ENCODE measurements at places on chromosomes 6 and 20.

GRCh38 chr6:151023342-151023741 lies 157.8 kb downstream of the MTHFD1L start:
- no peak for DNase-seq

DNA sequence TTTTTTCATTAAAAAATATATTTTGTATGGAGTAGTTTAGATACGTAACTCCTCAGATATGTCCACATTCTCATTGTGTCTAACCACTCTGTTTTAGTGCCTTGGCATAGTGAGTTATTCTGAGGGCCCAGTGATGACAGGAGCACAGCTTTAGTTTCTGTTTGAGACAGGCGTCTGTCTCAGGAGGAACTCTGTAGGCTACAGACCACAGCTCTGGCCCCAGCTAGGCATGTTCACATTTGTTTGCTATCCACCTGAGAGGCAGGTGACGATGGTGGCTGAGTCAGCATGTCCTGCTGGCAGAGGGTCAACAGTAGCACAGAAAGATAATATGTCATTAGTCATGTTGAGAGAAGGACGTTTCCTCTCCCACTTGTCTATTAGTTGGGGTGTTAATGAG lies 16.3 kb downstream of the LRRC1 start:
- no peak for DNase-seq

DNA sequence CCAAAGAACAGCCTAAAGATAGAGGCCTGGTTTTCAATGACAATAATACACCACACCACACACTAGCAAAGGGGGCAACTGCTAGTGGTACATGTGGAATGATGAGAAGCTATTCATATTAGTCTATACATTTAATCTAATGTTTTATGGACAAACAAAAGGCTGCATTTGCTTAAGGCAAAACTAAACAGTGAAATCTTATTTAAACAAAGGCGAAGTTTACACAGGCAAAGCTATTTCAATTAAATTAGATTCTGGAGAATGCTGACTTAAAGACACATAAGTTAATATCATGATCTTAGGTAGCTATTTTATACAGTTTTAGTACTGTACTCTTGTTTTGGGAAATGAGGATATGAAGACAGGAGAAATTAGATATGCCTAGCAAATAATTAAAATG lies 53.9 kb upstream of the SIM1 start:
- no peak for DNase-seq

DNA sequence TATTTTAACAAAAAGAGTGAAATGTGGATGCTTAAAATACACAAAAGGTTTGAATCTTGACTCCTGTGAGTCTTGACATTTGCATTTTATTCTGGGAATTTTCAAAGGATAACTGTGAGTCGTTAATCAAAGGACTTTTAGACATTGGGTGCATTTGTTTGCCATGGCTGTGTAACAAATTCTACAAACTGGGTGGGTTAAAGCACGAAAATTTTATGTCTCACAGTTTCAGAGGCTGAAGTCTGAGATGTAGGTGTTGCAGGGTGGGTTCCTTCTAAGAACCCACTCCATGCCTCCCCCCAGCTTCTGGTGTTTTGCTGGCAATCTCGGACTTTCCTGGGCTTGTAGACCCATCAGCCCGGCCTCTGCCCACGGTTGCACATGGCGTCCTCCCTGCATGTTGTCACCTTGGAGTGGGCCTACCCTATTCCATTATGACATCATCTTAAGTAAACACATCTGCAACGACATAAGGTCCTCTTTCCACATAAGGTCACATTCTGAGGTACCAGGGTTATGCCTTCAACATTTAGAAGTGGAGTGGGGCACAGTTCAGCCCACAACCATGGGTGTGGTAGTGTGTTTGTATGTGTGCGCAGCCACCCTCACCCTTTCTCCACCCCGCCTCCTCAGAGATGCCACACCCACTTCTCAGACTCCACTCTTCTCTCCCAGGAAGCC lies 113.1 kb downstream of the FOXA2 start:
- DNase-seq, result no peak

GRCh38 chr6:134724771-134725340 lies 225.0 kb downstream of the ALDH8A1 start:
- peak; percentile 36 for DNase-seq

DNA sequence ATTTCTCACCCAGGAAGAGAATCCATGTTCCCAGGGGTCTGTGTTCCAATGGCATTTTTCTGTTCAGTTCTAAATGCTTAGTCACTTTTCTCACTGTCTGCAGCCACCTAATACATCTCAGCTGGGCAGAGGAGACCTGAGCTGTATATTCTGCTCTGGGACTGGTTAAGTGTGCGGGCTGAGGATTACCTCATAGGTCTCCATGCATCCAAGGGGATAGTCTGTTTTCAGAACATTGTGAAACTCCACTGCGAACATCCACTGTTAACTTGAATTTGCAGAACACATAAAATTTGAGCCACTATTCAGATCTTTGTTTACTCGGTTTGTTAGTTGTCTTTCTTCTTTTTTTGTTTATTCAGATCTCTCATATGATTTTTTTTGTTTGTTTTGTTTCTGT lies 947.1 kb downstream of the TFAP2A start:
- DNase-seq, result no peak

- peak; percentile 67 for DNase-seq
Observed at GRCh38 chr6:63598049-63599036, 26.1 kb downstream of the LOC128125822 start.

DNA sequence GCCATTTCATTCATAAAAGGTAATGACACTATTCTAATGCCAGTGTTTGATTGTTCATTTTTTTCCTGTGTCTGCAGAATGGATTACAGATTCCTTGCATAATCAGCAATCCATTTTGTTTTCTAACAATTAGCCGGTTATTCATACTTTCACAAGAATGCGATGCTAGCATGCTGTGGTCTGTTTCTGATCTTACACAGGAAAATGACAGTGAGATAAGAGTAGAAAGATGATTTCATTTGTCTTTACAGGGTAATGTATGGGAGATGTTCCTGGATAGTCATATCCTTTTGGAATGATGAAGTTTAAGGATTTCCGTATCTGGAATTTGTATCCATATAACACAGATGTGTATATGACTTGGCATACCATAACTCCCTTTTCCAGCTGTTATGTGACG lies 207.3 kb downstream of the FARS2 start:
- no peak for DNase-seq

- DNase-seq, result no peak
Observed at GRCh38 chr20:38791940-38792339, 13.6 kb upstream of the PPP1R16B start.

- DNase-seq, result no peak
Observed at GRCh38 chr6:44779130-44779826, 391.8 kb downstream of the CDC5L start.

GRCh38 chr6:90194371-90194841 lies 102.2 kb downstream of the BACH2 start:
- peak; percentile 57 for DNase-seq

- DNase-seq, result no peak
Observed at GRCh38 chr20:32474009-32474716, 111.0 kb downstream of the NOL4L start.

DNA sequence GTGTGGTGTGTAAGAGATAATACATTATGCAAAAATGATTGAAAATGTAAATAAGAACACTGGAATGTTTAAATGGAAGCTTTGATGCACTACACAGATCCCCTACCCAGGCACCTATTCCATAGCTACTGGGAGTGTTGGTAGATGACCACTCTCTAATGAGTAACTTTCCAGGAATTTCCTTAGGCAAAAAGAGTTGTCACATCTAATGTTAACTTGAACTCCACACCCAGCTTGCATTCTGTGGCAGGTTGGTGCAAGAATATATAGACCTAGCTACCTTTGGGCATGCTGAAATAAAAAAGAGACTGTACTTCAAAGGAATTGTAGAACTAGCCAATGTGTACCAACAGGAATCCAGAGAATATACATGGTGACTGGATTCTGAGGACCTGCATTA lies 1254.2 kb upstream of the EYS start:
- DNase-seq, result no peak
